T-cell (primary cell): ENCODE measurements at places on chromosomes 11 and 22.

DNA sequence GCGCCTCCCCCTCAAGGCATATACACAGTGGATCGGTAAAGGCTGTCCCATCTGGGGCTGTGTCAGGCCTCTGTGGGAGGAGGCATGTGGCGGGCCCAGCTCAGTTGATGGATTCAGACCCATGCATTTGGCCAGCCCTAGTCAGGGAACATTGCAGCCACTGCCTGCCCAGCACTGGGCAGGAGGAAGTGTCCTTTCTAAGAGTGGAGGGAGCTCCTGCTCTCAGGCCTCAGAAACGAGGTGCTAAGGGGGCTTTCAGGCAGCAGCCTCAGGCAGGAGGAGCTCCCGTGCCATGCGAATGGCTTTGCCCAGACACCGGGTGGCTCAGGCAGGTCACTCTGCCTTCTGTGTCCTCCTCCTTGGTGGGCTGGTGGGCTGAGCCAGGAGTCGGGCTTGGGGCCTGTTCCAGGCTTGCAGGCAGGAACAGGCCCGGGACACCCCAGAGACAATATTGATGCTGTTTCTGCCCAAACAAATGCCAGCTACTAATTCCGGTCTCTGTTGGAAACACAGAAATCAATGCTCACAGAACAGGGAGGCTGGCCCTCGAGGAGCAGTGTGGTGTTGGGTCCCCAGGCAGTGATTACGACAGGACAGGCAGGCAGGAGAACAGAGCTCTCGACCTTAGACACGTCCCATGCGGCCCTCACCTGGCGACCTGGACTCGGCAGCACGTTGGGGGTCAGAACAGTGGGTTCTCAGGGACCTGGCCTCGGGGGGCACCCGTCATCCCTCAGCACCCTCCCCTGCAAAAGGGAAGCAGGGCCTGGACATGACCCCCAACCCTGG is 42.3 kb upstream of the CCDC188 start:
- no peak for DNase-seq

GRCh38 chr22:47158457-47158856 is 396.0 kb downstream of the TBC1D22A start:
- DNase-seq = no peak

GRCh38 chr22:22057617-22058378 is 75.2 kb upstream of the TOP3B start:
- DNase-seq = no peak

DNA sequence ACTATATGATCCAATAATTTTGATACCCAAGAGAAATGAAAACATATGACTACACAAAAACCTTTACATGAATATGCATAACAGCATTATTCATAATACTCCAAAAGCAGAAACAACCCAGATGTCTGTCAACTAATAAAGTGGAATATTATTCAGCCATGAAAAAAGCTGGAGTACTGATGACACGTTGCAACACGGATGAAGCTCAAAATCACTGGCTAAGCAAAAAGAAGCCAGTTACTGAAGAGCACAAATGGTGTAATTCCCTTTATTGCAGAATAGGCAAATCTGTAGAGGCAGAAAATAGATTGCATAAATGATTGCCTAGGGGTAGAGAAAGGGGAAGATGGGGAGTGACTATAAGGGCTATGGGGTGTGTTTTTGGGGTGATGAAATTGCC is 117.6 kb upstream of the FGF3 start:
- no peak for DNase-seq

- DNase-seq = no peak
Measured at GRCh38 chr11:1928470-1928890, 9.0 kb downstream of the TNNT3 start.
